Colonic mucosa (tissue), 4 donors: ENCODE measurements at places on chromosomes 7 and 10. TPM values are rescaled to one million over a fixed set of nuclear protein-coding genes. Genes with fewer than 3 reads are reported as not detected.
A peak's percentile ranks its signal among the peaks of the same experiment; 100 is the strongest.

GRCh38 chr7:148391591-148391990 lies 199.0 kb upstream of the C7orf33 start:
- no peak overlapping the region for H3K27ac ChIP-seq
- no peak overlapping the region for H3K4me3 ChIP-seq
- H3K27me3 ChIP-seq = no peaks in the 10 kb centered on the region
- H3K4me1 ChIP-seq = no peaks in the 10 kb centered on the region
- DNase-seq = no peak

- no peaks in the 10 kb centered on the region for H3K27me3 ChIP-seq
- DNase-seq = peak; percentile 31
- H3K27ac ChIP-seq = no peak overlapping the region
- no peaks in the 10 kb centered on the region for H3K4me1 ChIP-seq
- H3K36me3 ChIP-seq = no peaks in the 10 kb centered on the region
Measured at GRCh38 chr7:123494193-123494796, 40.1 kb downstream of the IQUB start.

DNA sequence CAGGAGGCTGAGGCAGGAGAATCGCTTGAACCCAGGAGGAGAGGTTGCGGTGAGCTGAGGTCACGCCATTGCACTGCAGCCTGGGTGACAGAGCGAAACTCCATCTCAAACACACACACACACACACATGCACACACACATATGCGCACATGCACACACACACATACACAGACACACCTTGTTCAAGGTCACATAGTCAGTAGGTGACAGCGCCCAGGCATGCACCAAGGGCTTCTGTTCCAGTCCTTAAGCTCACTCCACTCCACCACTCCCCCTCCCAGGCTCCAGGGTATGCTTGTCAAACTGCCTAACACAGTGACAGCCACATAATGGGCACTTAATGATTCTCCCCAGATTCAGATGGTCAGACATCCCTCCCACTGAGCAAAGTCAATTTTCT lies 37.0 kb downstream of the KCNMA1 start:
- peaks cover 19% of the 10 kb centered on the region for H3K4me1 ChIP-seq
- H3K4me3 ChIP-seq = no peak overlapping the region
- H3K27ac ChIP-seq = no peak overlapping the region
- H3K36me3 ChIP-seq = no peaks in the 10 kb centered on the region

RASA4B gene
- total RNA-seq = 30.0 TPM

NPFFR1 gene
- total RNA-seq = 0.08 TPM
